CD4-positive, alpha-beta T cell treated with Interleukin-6 for 4 hours (primary cell): ENCODE measurements at places on chromosomes 1 and 21.

- DNase-seq, result no peak
These were observed 72.4 kb downstream of the KCNJ15 start for GRCh38 chr21:38329162-38329561.

GRCh38 chr1:147812799-147813198, 52.4 kb upstream of the GJA5 start:
- DNase-seq, result no peak

DNA sequence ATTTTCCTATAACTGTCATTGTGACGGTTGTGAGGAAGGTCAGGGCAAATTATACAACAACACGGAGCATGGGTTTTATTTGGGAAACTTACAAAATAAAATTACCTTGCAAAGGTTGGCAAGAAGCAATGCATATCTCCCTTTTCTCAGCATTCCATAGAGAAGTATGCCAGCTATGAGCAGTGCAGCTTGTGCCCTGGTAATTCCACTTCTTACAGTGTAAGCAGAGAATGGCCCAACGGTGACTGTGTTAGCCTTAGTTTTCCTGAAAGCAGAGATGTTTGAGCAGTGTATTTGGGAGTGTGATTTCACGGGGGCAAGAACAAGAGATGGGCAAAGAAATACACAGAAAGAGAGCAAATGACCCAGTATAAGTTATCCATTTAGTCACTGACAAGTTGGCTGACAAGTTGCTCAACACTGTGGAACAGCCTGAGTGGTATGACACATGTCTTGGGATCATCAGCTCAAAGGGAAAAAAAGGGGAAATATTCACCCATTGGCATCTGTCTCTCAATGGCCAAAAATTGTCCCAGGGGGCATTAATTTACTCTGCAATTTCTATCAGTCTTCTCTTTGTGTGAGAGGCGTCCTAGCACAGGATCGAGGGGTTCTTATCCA, 210.9 kb upstream of the NRIP1 start:
- no peak for DNase-seq

DNA sequence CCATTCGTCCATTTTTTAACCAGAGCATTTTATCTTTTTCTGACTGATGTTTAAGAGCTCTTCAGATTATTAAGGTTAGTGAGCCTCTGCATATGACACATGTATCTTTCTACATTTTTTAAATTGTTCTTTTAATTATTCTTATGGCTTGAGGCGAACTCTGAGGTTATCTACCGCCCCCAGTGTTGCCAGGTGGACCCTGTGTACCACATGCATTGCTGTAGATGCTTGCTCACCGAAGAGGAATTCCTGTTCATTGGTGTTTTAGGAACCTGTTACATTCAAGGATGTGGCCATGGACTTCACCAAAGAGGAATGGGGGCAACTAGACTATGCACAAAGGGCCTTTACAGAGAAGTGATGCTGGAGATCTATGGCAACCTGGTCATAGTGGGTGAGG, 31.8 kb downstream of the ZNF684 start:
- no peak for DNase-seq

GRCh38 chr1:44964396-44964795, 22.0 kb downstream of the EIF2B3 start:
- DNase-seq, result no peak
